ENCODE measurements at places on chromosomes 7 and 10.
A peak's percentile ranks its signal among the peaks of the same experiment; 100 is the strongest.

DNA sequence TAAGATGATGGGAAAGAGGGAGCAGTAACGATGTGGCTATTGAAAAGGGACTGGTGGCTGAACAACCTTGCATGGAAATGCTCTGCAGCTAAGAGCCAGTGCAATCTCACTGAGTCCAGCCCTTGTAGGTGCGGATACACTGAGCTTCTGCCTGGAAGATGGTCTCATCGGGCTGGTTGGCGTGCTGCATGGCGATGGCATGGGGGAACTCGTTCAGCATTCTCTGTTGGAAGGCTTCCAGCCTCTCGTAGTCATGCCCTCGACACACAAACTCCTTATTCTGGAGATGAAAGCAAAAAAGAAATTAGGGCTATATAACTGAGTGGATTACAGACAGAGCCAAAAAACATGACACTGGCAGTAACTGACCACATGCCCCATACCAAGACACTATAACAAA lies 197.8 kb upstream of the IMMP2L start:
- no peak for DNase-seq

- peak; percentile 46 for DNase-seq
These were observed 81.1 kb downstream of the ZMIZ1 start for GRCh38 chr10:79149662-79150443.

- DNase-seq = no peak
These were observed 315.6 kb upstream of the NPSR1 start for GRCh38 chr7:34342387-34342786.

GRCh38 chr7:129575699-129576098 lies 35.8 kb upstream of the NRF1 start:
- no peak for DNase-seq

GRCh38 chr10:129039406-129040370 lies 427.4 kb upstream of the MGMT start:
- DNase-seq = no peak

DNA sequence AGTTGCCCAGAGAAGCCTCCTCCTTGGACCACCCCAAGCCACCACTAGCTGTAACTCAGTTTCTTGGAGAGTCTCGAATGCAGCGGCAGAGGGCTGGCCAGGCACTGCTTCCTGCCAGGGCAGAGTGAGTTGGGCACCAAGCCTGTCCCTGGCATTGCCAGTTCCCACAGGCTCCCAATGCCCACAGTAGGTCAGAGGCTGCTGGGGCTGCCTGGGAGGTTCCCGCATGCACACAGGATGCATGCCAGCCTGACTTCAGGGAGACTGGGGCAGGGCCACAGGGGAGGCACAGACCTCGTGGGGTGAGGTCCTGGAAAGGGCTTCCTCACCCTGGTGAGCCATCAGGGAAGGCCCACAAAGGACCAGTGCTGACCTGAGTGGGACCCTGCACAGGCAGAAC lies 152.8 kb downstream of the ZNF248 start:
- no peak for DNase-seq

GRCh38 chr7:150524018-150524417 lies 9.3 kb downstream of the GIMAP7 start:
- no peak for DNase-seq

DNA sequence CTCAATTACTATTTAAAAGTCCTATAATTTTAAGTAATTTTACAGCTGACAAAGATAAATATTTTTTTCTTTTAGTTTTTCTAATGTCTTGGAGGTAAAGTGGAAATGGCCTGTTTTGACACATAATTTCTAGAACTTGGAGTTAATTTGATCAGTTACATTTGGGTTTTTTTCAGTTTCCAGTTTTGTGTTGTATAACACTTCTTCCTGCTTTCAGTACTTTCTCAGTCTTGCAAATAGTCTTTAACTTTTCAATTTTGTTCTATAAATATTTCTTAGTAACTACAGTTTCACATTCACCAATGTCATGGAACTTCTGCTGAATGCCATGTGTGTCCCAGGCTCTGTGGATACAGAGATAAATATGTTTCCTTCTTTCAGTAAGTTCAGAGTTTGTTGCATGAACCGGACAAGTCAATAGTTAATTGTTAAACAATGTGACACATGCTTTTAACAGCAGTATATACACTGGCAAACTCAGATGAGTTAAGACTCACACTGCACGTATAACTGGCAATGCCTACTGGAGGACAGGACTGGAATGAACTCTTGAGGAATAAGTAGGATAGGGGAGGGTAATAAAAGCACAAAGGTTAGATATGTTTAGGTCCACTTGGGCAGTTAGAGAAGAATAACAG lies 4.6 kb downstream of the SHOC2 start:
- no peak for DNase-seq

DNA sequence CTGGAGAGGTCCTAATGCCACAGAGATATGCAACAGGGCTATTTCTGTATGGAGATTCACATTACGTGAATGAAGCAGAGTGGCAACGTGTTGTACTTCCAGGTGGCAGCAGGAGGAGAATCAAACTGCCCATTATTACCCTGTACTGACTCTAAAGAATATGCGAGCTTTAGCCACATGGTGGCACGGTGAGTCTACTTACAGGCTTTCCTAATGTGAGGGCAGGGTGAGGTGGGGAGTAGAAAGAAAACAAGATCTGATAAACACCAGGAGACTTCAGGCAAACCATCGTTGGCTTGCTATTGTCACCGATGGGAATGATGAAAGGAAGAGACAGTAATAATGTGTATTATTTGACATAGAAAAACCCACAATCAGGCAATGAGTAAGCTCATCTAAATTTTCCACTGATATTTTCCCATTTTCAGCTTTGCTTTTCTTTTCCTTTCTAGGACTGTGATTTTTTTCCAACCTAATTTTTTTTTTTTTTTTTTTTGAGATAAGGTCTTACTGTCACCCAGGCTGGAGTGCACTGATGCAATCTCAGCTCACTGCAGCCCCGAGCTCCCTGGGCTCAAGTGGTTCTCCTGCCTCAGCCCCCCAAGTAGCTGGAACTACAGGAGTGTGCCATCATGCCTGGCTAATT lies 164.3 kb downstream of the BTAF1 start:
- peak; percentile 38 for DNase-seq

GRCh38 chr10:51789903-51790302 lies 90.5 kb upstream of the CSTF2T start:
- no peak for DNase-seq

- DNase-seq = peak; percentile 69
These were observed 9.2 kb upstream of the PWWP2B start for GRCh38 chr10:132387764-132388210.

DNA sequence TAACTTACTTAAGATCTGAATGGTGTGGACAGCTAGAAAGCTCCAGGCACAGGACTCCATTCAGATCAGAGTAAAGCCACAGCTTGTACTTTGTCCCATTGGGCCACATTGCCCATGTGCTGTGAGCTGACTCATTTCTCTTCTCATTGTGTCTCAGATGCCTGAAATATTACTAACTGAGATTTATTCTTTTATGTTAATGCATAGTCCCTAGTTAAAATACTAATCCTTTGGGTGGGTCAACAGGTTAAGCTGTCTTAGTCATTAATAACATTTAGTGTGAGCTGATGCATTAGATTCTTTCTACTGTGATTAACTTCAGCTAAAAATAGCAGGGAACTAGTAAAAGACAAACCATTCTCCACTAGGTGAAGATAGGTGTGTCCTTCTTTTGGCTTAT lies 104.7 kb upstream of the ARMC3 start:
- DNase-seq = no peak

GRCh38 chr10:95517536-95518454 lies 43.4 kb downstream of the SORBS1 start:
- DNase-seq = no peak

DNA sequence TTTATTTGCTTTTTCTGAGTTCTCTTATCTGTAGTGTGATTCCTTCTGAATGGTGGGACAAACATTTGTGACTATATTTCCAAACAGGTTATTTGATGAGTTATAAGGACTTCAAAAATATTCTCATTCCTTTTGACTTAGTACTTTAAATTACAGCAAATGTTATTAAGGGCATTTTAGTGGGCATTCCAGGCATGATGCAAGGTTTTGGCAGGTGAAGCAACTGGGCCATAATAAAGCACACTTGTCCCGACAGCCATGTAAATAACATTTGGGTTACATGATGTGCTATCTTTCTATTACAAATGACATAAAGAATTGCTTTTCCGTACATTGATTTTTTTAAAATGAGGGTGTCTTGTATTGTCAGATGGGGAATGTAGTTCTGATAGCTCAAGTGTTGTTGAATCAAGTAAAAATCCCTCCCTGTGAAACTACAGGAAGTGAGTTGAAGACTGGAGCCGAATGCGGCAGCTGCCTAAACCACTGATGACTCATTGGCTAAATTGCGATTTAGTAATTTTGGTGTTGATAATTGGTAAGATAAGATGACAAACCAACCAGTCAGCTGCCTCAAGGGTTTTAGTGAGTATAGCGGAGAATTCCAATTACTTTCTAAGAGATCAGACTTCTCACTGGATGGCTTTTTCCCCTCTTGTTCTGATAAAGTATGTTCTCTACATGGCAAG lies 231.3 kb upstream of the NPY start:
- no peak for DNase-seq

GRCh38 chr7:141785706-141786552 lies 4.1 kb upstream of the TAS2R5 start:
- DNase-seq = peak; percentile 6

DNA sequence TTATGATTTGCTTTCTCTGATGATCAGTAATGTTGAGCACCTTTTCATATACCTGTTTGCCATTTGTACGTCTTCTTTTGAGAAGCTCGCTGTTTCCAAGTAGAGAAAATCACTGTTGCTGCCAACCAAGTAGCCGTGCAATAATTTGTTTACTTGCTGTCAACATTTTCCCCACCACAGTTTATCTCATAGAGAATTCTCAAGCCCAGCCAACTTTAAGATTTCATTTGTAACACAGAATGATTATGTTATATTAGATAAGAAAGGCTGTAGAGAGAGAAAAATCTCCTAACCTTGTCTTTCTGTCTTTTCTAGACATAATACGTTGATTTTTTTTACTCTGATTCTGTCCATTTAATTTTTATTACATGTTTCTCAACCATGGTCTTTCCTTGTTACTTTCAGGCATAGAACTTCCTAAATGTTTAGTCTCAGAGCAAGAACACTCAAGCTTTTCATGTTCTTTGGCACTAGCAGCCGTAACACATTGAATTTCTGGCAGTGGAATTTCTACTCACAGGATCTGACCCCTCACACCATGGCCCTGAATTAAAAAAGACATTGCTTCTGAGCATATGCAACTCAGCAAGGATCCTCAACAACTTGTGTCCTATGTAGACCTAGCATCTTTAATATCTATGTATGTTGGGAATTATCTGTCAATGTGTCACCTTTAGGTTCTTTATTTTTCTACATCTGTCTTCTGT lies 23.1 kb downstream of the RPA3 start:
- no peak for DNase-seq

- peak; percentile 68 for DNase-seq
These were observed 526 bp downstream of the SFRP5 start for GRCh38 chr10:97771055-97771891.

DNA sequence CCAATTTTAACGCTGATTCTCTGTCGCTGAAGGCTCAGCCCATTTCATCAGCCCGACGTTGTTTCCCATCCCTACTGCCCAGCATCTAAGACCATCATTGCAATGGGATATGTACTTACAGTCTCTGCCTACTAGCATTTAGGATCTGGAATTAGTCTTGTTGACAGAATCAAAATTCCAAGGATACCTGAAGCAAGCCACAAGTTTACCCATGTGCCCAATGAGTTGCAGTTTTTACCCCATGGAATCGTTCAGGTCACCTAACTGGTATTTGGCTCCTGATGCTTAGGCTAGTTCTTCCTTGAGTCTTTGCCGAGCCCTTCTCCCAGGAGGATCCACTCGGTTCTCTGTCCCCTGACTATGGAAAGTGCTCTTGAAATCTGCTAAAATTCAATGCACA lies 276.8 kb downstream of the DNAJB9 start:
- DNase-seq = no peak

DNA sequence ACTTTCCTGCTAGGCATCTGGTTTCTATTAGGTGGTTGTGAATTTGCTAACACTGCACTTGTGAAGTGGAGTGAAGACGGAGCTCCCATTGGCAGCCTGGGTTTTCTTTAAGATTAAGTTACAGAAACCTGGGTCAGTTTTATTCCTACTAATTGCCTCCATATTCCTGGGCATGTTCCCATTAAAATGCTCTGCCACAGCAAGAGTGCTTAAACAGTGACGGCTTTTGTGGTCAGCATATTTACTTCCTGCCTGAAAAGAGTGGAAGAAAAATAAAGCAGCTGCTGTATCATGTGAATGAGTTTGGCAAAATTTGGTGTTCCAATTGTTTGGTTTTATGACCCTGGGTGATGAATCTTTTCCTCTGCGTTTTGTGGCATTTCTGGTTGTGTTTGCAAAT lies 96.9 kb upstream of the PLXDC2 start:
- DNase-seq = peak; percentile 7

GRCh38 chr7:11127988-11128387 lies 154.3 kb downstream of the PHF14 start:
- no peak for DNase-seq

DNA sequence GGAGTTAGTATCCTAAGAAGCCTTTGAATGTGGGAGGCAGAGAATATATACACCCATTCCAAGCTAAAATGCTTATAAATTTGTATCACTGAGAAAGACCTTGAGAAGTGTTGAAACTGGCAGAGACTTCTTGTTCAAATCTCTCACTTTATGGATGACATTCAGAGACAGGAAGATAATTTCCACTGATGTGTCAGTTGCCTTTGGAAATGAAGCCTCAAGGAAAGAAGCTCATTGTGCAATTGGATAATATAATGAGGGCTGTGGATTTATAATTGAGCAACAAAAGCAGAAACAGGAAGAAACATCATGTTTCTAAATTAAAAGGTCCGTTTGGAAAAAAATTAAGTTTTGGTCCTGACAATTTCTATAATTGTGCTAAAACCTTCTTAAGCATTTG lies 789.9 kb upstream of the IGFBP3 start:
- DNase-seq = no peak

DNA sequence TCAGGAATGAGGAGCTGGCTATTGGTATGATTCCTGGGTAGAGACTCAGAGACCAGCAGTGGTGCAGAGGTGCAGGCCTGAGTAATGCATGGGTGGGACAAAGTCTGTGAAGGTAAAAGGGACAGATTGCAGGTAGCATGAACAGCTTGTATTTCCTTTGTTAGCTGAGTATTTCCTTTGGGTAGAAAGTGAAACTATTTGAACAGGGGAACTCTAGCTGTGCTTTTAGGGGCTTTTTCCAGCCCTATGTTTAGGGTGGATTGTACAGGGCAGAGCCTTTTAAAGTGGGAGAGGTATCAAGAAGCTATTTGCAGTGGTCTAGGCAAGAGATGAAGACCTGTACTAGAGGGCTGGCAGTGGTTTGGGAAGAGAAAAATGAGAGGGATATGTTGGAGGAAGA lies 739.9 kb downstream of the REEP3 start:
- DNase-seq = no peak

DNA sequence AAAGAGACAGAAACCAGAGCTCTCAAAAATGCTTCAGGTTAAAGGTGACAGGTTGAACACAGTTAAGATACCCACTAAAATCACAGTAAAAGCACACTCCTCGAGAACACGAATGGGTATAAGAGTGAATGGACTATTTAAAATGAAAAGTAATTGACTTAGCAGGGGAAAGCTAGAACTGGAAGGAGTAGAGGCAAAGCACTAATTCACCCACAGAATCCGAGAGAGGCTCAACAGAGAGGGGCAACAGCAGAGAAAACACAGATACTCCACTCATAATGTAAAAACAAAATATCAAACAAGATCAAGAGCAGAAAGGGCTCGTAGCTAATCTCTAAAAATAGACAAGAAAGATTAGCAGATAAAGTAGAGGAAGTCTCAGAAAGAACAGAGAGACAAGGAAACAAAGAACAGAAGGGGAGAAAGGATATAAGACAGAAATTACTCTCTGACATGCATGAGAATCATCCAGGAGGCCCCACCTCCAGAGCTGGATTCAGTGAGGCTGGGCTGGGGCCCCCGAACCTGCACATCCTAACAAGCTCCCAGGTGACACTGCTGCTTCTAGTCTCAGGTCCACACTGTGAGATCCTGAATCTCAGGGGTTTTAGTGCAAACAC lies 117.6 kb downstream of the GALNT11 start:
- DNase-seq = no peak

Measured in right kidney (tissue), 9 donors.